ENCODE measurements at places on chromosomes 5 and 9.

- DNase-seq: no peak
Observed at GRCh38 chr5:82560561-82560960, 282.4 kb upstream of the RPS23 start.

DNA sequence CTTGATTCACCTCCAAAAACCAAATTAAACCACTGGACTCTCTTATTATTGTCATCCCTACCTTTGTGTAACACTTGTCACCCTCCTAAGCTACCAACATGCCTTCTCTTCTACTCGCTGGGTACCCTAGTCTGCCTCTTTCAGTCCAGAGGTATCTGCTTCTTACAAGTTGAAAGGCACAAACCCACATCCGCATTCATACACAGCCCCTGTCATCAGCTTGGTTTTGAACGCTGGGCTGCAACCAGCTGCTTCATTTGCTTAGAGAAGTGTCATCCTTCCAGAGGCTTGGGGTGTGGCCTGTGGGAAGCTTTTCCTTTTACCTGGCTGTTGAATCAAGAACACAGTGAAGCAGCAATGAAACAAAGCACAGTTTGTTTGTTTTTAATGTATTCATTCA is 138.8 kb upstream of the WWC1 start:
- no peak for DNase-seq

- DNase-seq: no peak
Observed at GRCh38 chr9:10700915-10701314, 88.1 kb upstream of the PTPRD start.

DNA sequence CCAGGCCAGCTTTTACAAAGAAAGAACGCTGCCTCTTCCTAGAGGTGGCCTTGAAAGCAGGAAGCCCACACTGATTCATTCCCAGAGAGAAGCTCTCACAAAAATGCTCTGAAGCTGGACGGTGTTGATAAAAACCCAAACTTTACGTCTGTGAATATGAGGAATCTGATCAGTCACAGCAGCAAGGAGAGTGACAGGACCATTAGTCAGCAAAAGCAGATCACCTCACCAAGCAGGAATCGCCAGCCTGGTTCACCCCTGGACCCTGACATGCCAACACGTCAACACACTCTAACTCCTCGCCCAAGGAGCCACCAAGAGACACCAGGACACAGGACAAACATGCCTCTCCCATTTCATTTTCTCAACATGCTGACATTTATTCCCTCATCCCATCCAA is 70.6 kb upstream of the ZNF622 start:
- DNase-seq: no peak

DNA sequence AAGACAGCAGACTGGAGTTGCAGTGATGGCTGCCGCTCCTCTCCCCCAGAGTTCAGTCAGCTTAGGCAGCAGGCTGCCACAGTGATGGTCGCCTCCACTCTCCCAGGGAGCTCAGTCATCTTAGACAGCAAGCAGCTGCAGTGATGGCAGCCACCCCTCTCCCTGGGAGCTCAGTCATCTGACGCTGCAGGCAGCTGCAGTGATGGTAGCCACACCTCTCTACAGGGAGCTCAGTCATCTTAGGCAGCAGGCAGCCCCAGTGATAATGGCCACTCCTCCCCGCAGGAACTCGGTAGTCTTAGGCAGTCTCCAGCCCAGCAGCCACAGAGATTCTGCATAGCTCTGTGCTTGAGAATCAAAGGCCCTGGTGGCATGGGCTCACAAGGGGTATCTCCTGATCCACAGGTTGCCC is 582.7 kb downstream of the DTWD2 start:
- no peak for DNase-seq

- no peak for DNase-seq
Observed at GRCh38 chr9:7510199-7510598, 289.4 kb downstream of the DMAC1 start.

- DNase-seq: no peak
Observed at GRCh38 chr5:5941486-5941885, 436.9 kb downstream of the MED10 start.

All from midbrain (tissue), 1 donor.